Activated CD4-positive, alpha-beta T cell treated with anti-CD3 and anti-CD28 coated beads, Interleukin-2, amount 10 ng/mL, durations not matched to agents 24 days and 14 days (primary cell): ENCODE measurements at places on chromosomes 2 and 18.

GRCh38 chr2:239960929-239961661, 64.0 kb downstream of the NDUFA10 start:
- DNase-seq, result no peak

DNA sequence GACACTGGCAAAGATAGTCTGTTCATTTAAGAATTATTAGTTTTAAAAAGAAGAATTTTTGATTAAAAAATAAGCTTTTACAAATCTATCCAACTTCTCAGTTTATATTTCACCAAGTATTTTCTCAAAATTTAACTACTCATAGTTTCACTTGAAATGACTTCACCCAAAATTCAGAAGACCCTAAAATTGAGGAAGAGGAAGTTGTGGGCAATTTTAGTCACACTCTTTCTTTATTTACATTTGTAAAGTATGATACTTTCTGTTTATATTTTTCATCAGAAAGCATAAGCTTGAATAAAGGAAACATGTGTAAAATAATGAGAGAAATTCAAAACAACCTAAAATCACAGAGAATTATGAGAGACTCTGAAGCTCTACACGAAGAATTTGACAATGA, 278.8 kb upstream of the MEIS1 start:
- DNase-seq, result no peak

DNA sequence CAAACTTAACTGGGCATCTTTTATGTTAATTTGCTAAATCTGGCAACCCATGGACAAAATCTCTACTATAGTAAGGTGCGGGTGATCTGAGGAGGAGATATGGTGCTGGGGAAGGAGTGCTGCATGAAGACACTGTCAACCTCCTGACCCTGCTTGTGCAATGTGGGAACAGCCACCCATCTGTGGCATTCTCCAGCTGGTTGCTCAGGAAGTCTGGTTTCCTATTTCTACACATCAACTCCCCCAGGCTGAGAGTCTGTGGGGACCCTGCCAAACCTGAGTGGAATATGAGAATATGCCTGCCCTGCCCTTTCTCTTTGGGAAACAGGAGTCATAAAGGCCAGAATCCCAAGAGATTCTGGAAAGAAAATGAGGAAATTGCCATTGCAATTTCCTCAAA, 60.1 kb upstream of the PAX3 start:
- no peak for DNase-seq

GRCh38 chr2:30287190-30287840, 56.0 kb downstream of the LBH start:
- no peak for DNase-seq

- no peak for DNase-seq
Measured at GRCh38 chr18:45954070-45954934, 12.8 kb downstream of the EPG5 start.

DNA sequence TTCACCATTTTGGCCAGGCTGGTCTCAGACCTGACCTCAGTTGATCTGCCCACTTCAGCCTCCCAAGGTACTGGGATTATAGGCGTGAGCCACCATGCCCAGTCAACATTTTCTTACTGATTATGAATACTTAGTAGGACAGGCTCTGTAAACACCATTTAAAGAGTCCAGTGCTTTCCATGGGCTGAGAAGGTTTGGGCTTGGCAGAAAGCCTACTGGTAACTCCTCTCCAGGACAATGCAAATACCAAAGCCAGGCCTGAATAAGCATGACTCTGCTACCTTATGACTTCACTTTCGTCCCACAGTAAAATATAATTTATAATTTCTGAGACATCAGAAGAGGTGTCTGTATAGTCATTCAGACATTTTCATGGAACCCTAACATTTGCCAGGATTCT, 60.2 kb upstream of the FAM117B start:
- DNase-seq, result peak; percentile 47
